ENCODE measurements at places on chromosomes 16 and 17.

DNA sequence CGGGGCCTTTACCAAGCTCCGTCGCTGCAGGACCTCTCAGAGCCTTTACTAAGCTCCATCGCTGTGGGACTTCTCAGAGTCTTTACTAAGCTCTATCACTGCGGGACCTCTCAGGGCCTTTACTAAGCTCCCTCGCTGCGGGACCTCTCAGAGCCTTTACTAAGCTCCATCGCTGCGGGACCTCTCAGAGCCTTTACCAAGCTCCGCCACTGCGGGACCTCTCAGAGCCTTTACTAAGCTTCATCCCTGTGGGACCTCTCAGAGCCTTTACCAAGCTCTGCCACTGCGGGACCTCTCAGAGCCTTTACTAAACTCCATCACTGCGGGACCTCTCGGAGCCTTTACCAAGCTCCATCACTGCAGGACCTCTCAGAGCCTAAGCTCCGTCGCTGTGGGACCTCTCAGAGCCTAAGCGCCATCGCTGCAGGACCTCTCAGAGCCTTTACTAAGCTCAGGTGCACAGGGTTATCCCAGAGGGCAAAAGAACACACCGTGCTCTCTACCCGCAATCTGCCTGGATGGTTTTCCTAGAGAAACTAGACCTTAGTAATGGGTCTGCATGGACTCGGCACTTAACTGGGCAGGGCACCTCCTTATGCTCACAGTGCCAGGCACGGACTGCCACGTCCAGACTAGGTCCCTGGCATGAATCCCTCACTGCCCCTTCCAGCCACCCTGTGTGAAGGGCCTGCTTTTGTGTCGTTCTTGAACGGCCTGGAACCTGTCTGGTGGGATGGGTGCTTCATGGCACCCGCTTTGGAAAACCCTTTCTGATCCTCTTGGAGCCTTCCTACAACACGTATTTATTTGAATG lies 69.2 kb upstream of the DOC2B start:
- peak; percentile 9 for DNase-seq
- H3K27me3 ChIP-seq = no peaks in the 10 kb centered on the region
- no peaks in the 10 kb centered on the region for H3K4me1 ChIP-seq
- no peak overlapping the region for H3K4me3 ChIP-seq

DNA sequence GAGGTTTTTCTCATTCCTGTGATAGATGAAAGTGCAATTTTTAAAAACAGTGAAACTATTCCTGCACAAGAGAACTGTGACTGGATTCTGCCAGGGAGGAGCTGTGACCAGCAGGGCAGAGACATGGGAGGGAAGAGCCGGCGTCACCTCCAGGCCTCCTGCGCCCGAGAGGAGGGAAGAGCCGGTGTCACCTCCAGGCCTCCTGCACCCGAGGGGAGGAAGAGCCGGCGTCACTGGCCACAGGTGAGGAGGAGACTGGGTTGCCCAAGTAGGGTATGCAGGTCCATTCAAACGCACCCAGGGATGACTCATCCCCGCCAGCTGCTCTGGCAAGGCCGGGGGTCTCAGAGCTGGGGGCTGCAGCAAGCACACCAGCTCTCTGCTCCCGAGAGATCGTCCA lies 56.7 kb downstream of the METRNL start:
- no peaks in the 10 kb centered on the region for H3K27me3 ChIP-seq
- DNase-seq = no peak
- H3K36me3 ChIP-seq = no peaks in the 10 kb centered on the region
- no peak overlapping the region for H3K4me3 ChIP-seq
- no peaks in the 10 kb centered on the region for H3K4me1 ChIP-seq
- no peak overlapping the region for H3K27ac ChIP-seq

- H3K36me3 ChIP-seq = no peaks in the 10 kb centered on the region
- DNase-seq = no peak
- no peaks in the 10 kb centered on the region for H3K27me3 ChIP-seq
- no peak overlapping the region for H3K4me3 ChIP-seq
Observed at GRCh38 chr16:70378869-70379493, 32.3 kb downstream of the DDX19A start.

DNA sequence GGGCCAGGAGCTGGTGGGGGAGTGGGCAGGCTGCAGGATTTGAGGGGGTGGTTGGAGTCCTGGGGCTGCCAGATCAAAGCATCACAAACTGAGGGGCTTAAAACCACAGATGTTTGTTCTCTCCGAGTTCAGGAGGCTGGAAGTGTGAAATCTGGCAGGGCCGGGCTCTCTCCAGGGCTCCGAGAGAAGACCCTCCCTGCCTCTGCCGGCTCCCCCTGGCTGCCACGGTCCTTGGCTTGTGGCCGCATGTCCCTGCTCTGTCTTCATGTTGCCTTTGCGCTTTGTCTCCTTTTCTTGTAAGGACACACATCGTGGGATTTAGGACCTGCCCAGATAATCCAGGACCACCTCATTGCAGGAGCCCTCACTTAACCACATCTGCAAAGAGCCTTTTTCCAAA lies 139.8 kb upstream of the GSE1 start:
- no peak overlapping the region for H3K27ac ChIP-seq
- DNase-seq = no peak
- no peaks in the 10 kb centered on the region for H3K36me3 ChIP-seq
- no peaks in the 10 kb centered on the region for H3K27me3 ChIP-seq

DNA sequence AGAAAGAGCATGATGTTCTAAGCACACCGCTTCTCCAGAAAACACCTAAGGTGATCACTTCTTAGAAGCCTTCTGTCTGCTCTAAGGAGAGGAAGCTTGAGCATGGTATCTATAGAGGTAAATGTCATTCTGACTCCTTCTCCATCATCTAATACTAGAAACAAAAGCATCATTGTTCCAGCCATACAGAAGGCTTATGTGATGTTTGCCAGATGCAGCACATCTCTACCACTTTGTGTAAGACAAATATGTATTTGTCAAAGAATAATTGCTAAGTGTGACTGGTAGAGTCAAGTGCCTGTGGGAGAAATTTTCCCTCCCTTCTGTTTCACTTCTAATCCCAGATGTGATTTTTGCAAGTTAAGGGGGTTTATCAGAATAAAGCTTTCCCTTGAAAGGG lies 217.1 kb downstream of the HS3ST3A1 start:
- H3K27me3 ChIP-seq = no peaks in the 10 kb centered on the region
- no peak overlapping the region for H3K4me3 ChIP-seq
- no peak overlapping the region for H3K27ac ChIP-seq
- no peak for DNase-seq
- H3K36me3 ChIP-seq = no peaks in the 10 kb centered on the region
- H3K4me1 ChIP-seq = no peaks in the 10 kb centered on the region

GRCh38 chr17:75869282-75870141 lies 8.9 kb downstream of the TRIM47 start:
- peaks cover 9% of the 10 kb centered on the region for H3K4me1 ChIP-seq
- no peak overlapping the region for H3K4me3 ChIP-seq
- no peaks in the 10 kb centered on the region for H3K27me3 ChIP-seq
- DNase-seq = no peak
- H3K36me3 ChIP-seq = no peaks in the 10 kb centered on the region

DNA sequence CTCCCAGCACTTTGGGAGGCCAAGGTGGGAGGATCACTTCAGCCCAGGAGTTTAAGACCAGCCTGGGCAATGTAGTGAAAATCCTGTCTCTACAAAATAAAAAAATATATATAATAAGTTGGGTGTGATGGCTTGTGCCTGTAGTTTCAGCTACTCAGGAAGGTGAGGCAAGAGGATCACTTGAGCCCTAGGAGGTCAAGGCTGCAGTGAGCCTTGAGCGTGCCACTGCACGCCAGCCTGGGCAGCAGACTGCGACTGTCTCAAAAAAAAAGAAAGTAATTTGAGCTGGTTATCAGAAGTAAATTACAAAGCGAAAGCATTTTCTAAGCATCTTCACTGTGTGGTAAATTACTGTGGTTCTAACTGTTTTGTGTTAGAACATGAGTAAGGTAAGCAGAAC lies 66.2 kb downstream of the NQO1 start:
- no peaks in the 10 kb centered on the region for H3K4me1 ChIP-seq
- peaks cover 11% of the 10 kb centered on the region for H3K36me3 ChIP-seq
- no peak overlapping the region for H3K4me3 ChIP-seq
- H3K27me3 ChIP-seq = no peaks in the 10 kb centered on the region
- DNase-seq = no peak

DNA sequence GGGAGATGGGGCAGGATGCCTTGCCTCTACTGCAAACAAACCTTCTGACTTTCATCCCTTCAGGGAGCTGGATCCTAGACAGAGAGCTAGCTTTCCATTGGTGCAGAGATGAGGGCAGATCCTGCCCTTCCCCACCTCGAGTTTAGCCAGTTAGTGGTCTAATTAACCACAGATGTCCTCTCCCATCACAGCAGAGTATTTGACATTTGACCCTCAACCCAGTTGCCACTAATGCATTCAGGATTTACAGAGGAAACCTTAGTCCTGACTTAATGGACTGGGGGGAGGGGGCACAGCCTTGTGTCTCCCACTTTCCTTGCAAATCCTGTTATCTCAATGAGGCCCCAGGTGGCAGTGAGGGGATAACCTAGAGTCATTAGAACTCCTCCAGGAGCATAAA lies 10.2 kb downstream of the PIP4K2B start:
- peaks cover 21% of the 10 kb centered on the region for H3K36me3 ChIP-seq
- DNase-seq = no peak
- H3K27ac ChIP-seq = no peak overlapping the region
- H3K27me3 ChIP-seq = no peaks in the 10 kb centered on the region
- no peaks in the 10 kb centered on the region for H3K4me1 ChIP-seq

Measured in pancreas (tissue), 10 donors.